ENCODE measurements at places on chromosomes 7 and 10.

GRCh38 chr10:14608381-14609001, 166.2 kb downstream of the FAM107B start:
- no peak for DNase-seq

- no peak for DNase-seq
These were observed 17.0 kb downstream of the PNLIPRP3 start for GRCh38 chr10:116444527-116445142.

GRCh38 chr10:71083716-71083975, 128.7 kb upstream of the UNC5B start:
- DNase-seq, result peak; percentile 15

DNA sequence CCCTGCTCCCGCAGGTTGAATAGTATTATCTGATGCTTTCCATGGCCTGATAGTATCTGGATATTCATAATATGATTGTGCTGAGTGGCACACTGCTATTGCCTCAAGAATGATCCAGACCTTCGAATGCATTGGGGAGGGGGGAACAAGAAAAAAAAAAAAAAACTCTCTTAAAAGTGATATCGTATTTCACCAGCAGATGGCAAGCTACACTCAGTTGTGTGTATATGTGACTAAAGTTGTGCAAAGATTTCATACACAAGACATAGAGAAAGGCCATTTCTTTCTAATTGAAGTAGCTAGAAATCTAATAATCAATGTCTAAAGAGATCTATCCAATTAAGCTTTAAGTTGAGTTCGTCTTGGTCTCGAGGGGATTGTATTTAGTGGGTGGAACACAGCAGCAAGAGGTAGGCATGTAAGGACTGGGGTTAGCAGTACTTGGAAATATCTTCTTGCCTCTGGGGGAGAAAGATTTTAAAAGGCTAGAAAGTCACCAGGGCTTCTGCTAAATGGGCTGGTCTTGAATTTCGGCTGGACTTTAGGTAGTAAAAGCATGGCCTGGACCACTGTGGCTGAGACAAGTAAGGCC, 15.3 kb downstream of the SFRP4 start:
- DNase-seq, result no peak

DNA sequence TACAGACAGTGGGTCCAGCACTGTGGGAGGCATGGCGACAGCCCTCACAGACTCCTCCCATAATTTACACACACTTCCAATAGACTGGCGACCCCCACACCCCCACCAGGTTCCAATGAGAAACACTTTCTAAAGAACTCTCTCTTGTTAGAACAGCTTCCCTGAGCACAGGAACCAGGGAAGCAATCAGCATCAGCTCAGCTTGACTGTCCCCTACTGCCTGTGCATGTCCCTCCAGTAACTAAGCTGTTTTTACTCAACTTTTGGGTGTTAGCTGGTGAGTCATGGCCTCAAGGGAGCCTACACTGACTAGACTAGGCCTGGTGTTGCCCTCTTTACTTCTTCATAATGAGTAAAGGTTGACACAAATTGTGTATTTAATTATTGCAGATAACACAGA, 32.6 kb upstream of the HERPUD2 start:
- DNase-seq, result no peak

GRCh38 chr10:109454691-109455090, 468.6 kb downstream of the XPNPEP1 start:
- DNase-seq, result no peak

DNA sequence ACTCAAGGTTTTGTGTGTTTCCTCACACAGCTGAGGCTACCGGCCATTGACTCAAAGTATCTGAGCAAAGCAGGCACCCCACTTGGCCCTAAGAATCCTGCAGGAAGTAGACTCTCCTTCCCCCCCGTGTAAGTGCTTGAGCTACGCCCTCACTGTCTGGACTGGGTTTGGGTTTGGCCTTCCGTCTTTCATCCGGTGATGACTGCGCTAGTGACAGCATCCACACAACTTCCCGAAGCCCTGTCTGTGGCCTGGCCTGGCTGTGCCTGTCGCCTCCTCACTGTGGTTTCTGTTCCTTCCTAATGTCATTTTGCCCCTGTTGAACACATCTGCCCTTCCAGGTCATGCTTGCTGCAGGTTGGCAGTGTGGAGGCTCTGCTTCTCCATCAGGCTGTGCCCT, 14.5 kb downstream of the C7orf57 start:
- no peak for DNase-seq

- DNase-seq, result peak; percentile 34
These were observed 31.7 kb downstream of the CAMK2B start for GRCh38 chr7:44293561-44294324.

- DNase-seq, result no peak
These were observed 488 bp downstream of the MTERF1 start for GRCh38 chr7:91880016-91880412.

- no peak for DNase-seq
These were observed 31.1 kb downstream of the HOXA1 start for GRCh38 chr7:27064661-27065060.

GRCh38 chr7:22060197-22060596, 114.5 kb upstream of the CDCA7L start:
- DNase-seq, result no peak

- no peak for DNase-seq
These were observed 136.0 kb downstream of the MYOF start for GRCh38 chr10:93346108-93346507.

DNA sequence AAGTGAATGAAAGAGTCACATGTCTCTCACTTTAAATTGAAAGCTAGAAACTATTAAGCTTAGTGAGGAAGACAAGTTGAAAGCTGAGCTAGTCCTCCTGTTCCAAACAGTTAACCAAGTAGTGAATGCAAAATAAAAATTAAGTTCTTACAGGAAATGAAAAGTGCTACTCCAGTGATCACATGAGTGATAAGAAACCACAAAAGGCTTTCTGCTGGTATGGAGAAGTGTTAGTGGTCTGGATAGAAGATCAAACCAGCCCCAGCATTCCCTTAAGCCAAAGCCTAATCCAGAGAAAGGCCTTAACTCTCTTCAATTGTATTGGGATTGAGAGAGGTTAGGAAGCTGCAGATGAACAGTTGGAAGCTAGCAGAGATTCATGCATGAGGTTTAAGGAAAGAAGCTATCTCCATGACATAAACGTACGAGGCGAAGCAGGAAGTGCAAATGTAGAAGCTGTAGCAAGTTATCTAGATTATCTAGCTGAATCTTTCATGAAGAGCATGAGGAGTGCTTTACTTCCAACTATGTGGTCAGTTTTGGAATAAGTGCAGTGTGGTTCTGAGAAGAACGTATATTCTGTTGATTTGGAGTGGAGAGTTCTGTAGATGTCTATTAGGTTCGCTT, 261.6 kb downstream of the MDFIC start:
- DNase-seq, result no peak

GRCh38 chr10:82865366-82865765, 990.4 kb downstream of the NRG3 start:
- no peak for DNase-seq

DNA sequence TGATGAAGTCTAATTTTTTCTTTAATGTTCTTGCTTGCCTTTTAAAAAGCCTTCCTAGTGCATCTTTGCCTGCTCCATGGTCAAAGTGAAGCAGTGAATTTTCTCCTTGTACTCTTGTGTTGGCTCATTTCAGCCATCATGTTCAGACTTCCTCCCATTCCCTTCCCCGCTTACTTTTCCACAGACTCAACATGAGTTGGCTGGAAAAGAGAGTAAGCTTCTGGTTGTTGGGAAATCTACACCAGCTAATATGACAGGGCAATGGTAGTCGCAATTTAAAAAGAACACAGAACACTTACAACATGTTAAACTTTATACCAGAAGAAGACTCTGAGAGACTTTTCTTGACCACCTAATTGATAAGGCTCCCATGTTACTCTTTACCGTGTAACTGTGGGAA, 24.3 kb upstream of the PDK4 start:
- DNase-seq, result no peak

DNA sequence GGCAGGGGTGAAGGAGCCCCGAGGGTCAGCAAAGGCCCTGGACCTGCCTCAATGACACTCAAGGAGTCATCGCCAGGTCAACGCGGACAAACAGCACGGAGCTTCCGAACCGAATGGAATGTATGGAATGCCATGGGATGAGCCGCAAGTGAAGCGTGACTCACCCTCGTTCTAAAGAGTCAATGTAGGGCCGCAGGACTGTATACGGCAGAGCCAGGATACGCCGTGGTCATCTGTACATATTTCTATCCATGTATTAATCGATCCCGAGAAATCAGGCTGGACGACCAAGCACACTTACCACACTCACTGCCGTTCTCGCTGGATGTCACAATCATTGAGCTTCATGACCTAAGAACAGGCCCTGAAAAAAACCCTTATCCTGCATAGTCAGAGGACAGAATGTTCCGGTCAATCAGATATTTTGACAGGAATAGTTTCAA, 4.3 kb downstream of the SNX8 start:
- no peak for DNase-seq

DNA sequence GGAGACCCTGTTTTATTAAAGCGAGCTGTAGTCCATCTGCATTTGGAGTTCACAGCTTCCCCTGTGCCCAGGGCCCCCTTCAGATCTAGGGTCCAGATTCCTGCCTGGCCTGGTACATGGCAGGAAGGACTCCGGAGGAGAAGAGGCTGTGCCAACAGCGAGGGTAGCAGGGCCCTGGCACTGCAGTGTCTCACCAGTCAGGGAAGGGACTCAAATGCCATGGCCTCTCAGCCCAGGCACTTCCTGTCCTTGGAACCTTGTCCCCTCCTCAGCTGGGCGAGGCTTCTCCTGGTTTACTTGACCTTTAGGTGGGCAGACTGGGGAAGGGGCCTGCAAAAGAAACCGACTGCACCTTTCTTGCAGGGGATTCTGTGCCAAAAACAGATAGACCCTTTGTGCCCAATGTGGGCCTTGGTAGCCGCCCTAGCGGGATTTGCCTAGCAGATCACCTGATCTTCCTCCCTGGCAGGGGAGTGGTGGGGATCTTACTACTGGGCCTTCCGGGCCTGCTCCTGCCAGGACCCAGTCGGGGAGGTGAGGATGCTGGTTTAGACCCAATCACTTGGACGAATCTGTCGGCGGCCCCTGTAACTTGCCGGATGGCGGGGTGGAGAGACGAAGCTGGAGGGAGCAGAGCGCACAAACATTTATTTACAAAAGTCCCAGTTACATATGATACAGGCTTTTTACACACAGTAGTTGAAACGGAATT, 161.9 kb downstream of the RNF216 start:
- no peak for DNase-seq

DNA sequence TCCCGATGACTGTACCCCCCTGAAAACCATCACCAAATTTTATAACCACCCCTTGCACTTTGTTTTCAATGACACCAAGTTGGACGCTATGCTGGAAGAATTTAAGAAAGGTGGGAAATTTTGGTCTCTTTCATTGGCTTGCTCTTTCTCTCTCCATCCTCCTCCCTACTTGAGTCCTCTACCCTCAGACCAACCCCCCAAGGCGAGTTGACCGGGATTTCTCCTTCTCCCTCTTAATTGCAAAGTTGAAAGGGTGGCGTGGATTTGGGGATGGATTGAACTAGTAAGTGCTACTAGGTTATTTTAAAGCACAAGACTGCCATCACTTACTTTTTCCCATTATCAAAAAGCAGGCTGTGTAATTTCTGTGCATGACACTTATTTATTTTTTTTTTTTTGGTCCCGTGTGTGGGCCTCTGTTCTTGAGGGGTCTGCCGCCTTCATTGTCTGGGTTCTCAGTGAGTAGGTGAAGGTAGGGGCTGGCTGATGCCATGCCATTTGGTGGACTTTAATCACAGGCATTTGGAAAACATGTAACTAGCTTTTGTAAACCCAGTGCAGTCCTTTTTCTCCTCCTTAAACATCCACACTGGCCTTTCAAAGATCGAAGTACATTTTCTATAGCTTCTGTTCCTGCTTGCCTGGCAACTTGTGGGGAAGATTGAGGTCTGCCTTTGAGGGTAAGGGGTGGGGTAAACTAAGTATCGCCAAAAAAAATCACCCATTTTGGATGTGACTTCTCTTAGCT, 2.1 kb downstream of the CNNM2 start:
- no peak for DNase-seq

- DNase-seq, result no peak
These were observed 129.3 kb upstream of the PHYHIPL start for GRCh38 chr10:59047180-59047579.

DNA sequence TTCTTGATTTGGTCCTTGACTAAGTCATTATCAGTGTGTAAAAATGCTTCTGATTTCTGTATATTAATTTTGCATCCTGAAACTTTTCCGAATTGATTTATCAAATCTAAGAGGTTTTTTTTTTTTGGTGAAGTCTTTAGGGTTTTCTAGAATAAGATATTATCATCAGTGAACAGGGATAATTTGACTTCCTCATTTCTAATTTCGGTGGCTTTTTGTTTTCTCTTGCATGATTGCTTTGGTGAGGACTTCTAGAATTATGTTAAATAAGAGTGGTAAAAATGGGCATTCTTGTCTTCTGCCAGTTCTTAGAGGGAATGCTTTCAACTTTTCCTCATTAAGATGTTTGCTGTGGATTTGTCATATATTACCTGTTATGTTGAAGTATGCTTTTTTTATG, 170.5 kb downstream of the CCDC7 start:
- DNase-seq, result no peak

- DNase-seq, result no peak
These were observed 71.0 kb downstream of the CASD1 start for GRCh38 chr7:94580601-94581000.

DNA sequence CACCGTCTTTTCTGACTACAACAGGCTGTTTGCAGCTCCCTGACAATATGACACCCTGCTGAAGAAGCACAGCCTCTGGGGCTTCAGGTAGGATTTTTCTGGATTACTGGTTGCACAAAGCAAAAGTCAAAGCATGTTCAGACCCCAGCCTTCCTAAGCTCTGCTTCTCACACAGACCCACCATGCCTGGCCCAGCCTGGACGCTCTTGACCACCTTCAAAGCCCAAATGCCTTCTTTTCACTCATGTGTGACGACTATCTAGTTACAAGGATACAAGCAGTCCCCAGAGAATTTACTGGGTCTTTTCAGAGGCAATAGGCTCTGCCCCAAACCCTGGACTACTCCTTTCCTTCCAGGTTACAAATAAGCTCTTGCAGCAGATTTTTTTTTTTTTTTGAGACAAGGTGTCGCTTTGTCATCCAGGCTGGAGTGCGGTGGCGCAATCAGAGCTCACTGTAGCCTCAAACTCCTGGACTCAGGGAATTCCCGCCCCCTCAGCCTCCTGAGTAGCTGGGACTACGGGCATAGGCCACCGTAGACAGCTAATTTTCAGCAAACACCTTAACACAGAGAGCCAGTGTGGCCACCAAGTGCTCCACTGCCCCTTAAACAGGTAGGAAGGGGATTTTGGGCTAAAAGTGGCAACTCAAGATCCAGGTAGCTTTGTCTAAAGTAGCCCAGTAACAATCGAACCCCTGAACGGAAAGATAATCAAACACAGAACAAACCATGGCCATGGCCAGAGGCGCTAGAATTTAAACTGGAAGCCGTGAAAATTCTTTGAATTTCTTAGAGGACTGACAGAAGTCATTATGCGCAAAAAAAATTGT, 16.2 kb downstream of the SVIL start:
- DNase-seq, result no peak
